ENCODE measurements at places on chromosomes 3 and 15.

DNA sequence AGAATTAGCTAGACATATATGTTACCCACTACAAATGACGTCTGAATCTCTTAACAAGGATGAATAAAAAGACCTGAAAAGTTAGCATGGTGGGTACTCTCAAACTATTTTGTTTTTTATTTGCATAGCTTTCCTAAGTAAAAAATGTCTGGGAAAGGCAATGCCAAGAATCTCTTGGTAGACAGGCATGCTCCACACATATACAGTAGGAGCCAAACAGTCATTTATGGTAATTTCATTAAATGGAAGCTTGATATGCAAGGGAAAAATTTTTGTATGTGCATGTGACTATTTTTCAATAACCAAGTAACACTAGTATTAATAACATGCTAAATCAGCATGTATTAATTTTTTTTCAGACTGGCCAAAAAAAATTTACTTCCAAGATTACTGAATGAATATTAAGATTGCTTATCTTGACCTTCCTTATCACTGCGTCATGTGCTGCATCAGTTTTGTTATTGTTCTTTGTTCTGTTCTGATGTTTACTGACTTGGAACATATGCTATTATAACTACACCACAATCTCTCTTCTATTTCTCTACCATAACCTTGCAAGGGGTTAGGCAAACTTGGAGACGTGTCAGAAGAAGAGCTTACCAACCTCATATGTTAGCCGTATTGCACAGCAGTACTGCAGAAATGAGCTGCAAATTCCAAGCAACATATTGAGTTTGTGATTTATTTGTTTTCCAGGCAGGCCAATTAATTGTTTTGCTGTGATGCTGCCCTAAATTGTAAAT is 255.3 kb downstream of the RBMS3 start:
- DNase-seq = no peak

GRCh38 chr15:67736810-67737209 is 88.5 kb upstream of the SKOR1 start:
- no peak for DNase-seq

- DNase-seq = no peak
Observed at GRCh38 chr15:48472756-48473155, 141.5 kb downstream of the DUT start.

- DNase-seq = no peak
Observed at GRCh38 chr15:71595846-71596553, 214.4 kb upstream of the NR2E3 start.

GRCh38 chr3:162441716-162442115 is 945.1 kb downstream of the OTOL1 start:
- DNase-seq = no peak
